ENCODE measurements at places on chromosomes 6 and 20.

DNA sequence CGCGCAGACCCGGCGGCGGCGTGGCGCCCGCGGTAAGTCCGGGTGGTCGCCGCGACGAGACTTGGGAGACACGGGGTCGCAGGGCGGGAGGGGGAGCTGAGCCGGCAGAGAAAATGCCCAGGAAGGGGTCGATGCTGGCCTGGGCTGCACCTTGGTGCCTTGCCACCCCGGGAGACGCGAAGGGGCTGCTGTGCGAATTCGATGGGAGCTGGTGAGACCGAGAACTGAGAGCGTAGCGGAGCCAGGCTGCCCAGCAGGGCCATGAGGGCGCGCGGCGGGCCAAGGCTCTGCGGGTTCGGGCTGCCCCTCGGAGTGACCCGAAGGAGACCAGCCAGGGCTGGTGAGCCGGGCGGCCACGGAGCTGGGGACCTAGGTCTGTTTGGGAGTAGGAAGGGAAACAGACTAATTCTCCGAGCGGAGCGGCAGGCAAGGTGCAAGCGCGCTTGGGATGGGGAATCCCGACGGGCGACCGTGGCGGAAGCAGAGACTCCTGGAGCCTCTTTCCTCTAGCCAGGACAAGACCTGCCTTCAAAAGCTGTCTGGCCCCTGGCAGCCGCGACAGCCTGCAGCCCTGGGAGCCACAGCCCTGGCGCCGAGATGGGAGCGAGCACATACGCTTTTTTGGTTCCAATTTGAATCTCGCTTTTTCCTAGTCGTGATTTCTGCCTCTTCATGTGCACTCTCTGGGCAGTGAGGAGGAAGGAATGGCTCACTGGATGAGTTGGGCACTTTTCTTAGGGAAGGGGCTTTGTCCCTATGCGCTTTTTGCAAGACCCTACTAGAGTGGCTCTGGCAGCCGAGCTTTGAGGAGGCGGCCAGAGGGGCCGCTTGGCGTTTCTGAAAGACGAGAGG is 691 bp downstream of the SYNDIG1 start:
- DNase-seq, result peak; percentile 48

- no peak for DNase-seq
These were observed 772.1 kb upstream of the MAP3K7 start for GRCh38 chr6:91358986-91359385.

GRCh38 chr20:44075191-44075949 is 111.6 kb downstream of the JPH2 start:
- DNase-seq, result no peak

DNA sequence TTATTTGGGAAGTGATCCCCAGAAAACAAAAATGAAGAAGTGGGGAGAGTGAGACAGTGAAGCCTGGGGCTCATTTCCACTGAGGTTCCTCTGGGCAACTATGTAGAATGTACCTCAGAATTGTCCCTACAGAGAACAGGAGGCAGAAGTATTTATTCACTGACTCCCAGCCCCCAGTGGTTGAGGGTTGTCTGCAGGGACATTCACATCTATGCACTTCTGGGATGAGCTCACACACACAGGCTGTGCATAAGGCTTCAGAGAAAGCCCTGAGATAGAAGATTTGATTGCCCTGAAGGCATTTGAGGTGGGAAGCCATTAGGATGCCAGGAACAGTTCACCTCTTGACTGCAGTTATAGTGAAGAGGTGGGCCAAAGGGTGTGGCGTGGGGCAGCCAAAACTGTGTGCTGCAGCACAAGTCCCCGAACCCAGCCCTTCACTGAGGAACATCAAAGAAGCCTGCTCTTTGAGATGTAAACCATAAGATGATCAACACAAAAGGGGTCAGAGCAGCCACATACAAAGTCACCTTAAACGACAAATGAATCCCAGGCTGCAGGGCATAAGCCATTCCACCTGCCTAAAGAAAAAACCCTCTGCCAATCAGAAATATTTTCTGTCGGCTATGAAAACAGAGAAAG is 853.8 kb upstream of the FLRT3 start:
- no peak for DNase-seq

- no peak for DNase-seq
These were observed 45.0 kb downstream of the ADNP start for GRCh38 chr20:50886184-50886790.

GRCh38 chr6:56687551-56687950 is 44.9 kb upstream of the DST start:
- DNase-seq, result no peak

DNA sequence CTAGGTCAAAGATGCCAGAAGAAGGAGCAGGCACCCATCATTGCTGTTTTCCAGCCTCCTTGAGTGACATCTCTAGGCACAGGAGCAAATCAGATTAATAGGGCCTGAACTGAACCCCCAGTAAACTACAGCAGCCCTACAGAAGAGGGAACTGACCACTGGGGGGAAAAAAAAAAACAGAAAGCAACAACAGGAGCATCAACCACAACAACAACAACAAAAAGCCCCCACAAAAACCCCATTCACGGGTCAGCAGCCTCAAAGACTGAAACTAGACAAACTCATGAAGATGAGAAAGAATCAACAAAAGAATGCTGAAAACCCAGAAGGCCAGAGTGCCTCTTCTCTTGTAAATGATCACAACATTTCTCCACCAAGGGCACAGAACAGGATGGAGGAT is 537.4 kb upstream of the BTBD3 start:
- DNase-seq, result no peak

DNA sequence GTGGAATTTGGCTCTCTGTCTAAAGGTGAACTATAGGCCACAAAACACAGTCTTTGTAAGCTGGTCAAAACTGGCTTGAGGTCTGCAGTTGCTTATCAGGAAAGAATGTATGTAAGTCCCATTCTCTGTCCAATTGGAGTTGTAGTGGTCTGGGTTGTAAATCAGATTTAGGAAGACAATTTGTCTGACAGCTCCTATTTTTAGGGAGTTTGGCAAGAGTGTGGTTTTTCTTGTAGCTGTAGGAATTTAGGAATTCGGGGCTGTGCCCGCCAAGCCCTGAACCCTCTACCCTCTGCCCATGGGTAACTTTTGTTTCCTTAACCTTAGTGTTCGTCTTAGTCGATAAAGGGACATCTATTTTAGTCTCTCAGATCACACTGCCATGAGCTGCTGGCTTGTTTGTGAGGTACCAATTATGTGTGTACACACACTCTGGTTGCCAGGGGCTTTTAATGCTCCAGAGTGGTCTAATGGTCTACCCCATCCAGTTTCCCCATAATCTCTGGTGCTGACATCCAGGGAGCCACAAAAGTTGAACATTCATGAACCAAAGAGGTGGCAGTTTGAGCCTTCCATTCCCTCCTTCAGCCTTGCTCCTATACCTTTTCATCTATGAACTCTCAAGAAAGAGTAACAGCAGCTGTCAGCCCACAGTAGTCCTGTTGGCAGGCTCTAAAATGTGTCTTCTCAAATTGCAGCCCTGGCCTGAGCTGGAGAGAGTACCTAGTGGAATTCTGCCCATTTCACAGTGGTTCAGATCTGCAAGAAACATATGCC is 93.0 kb downstream of the ANKRD6 start:
- no peak for DNase-seq

DNA sequence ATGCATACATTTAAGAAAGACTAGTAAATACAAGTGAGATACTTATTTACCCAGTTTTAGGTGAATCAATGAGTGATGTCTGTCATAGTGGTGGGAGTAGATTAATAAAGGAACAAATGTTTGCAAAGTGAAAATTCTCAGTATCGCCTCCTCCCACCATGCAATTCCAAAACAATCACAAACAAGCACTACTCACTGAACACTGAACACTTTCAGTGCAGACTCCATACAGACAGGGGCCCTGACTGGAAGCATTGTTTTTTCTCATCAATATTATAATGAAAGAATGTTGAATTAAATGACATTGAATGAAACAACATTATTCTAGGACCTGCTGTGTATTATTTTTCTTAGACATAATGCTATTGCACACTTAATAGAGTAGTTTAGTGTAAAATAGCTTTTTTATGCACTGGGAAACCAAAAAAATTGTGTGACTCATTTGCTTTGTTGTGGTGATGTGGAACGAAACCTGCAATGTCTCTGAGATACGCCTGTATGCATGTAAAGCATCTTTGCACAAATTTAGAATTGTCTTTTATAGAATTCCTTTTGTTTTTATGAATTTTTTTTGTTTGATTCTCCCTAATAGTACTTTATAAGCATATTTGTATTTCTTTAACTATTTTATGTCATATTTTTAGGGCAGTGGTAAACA is 317.5 kb downstream of the UTRN start:
- DNase-seq, result no peak

DNA sequence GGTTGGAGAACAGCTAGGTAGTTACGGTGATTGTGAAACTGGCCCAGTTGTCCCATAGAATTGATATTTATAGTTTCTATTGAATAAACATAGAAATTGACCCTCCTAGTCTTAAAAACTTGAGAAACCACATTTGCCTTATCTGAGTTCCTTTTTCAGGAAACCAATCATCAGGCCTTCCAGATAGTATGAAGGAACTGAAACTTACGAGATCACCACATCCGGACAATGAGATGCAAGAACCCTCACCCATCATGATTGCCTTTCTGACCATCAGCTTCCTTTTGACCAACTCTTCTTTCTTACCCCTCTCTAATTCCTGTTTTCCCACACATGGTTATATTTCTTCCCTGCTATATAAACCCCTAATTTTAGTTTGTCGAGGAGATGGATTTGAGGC is 21.8 kb downstream of the SLC35F1 start:
- no peak for DNase-seq

DNA sequence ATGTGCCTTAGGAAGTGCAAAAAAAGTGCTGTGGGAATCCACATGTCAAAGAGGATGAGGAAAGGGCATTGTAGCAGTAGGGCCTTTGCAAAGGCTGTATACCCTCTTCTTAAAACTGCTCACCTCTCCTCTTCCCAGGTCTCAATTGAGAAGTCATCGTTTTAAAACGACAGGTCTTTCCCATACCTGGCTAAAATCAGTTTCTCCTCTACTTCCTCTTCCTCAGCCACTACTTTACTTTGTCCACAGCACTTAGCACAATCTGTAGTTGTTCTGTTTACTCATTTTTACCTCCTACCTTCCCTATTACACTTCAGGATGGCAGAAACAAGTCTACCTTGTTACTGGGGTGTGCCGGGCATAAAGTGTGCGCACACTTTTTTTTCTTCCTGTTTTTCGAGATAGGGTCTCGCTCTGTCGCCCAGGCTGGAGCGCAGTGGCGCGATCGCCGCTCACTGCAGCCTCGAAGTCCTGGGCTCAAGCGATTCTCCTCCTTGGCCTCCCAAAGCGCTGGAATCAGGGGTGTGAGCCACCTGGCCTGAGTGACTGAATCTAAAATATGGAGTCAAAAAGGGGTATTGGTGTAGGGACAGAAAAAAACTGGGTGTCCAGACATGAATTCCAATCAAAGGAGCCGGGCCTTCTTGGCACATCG is 9.8 kb upstream of the ELOVL5 start:
- no peak for DNase-seq

DNA sequence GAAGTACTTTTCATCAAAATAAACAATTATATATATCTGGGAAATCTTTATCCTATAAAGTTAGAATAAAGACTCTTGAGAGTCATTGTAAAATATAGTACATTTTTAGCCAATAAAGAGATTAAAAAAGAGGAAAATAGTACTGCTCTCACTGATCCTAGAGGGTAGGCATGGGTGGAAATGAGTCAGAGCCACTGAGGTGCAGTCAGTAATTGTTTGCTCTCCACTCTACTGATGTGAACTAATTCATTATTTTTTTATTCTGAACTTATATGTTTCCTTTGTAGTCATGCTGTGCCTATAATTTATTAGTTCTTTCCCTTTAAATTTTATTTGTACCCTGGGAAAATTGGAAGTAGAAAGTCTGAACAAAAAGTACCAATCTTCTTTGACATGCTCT is 1359.4 kb upstream of the GJE1 start:
- DNase-seq, result no peak

GRCh38 chr20:10306440-10307358 is 88.1 kb downstream of the SNAP25 start:
- DNase-seq, result no peak

GRCh38 chr6:225121-225721 is 67.1 kb upstream of the DUSP22 start:
- DNase-seq, result no peak

DNA sequence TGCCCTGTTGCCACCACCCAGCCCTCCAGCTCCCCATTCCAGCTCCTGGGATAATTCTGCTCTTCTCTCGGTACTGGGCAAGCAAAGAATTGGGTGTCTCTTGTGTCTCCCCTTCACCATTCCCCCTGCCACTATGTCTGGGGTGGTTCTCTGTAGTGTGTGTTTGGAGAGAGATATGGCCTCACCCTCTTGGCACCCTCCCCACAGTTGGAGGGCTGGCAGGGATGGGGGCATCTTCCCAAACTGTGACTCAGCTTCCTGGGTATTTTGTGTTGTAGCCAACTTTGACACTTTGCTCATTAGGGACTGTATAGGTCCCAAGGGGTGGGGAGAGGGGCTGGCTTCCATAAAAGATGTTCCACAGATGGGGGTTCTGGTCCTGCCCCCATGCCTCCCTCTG is 1.7 kb downstream of the TNXB start:
- DNase-seq, result no peak

GRCh38 chr6:162200945-162201690 is 526.4 kb downstream of the PRKN start:
- DNase-seq, result no peak

GRCh38 chr6:135118134-135118730 is 62.9 kb upstream of the MYB start:
- no peak for DNase-seq

GRCh38 chr6:15501826-15502445 is 160.9 kb downstream of the DTNBP1 start:
- DNase-seq, result no peak

DNA sequence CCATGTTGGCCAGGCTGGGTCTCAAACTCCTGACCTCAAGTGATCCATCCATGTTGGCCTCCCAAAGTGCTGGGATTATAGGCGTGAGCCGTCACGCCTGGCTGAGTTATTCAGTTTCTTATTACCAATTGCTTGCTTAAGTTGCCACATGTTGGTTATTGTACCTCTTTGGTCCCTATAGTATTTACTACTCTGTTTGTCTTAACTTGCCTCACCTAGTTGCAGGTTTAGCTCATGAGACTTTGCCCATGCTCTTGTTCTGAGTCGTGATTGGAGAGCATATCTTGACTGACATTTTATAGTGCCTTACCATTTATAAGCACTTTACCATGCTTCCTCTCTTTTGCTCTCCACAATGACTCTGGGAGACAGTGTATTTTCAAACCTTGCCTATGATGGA is 134.2 kb upstream of the HDGFL1 start:
- DNase-seq, result no peak

GRCh38 chr20:53826597-53827291 is 233.1 kb upstream of the ZNF217 start:
- no peak for DNase-seq

GRCh38 chr6:87697581-87698546 is 4.2 kb downstream of the AKIRIN2 start:
- DNase-seq, result no peak

GRCh38 chr6:10460096-10460495 is 45.2 kb upstream of the TFAP2A start:
- DNase-seq, result no peak

- no peak for DNase-seq
These were observed 356.0 kb downstream of the BMP2 start for GRCh38 chr20:7123457-7123856.

DNA sequence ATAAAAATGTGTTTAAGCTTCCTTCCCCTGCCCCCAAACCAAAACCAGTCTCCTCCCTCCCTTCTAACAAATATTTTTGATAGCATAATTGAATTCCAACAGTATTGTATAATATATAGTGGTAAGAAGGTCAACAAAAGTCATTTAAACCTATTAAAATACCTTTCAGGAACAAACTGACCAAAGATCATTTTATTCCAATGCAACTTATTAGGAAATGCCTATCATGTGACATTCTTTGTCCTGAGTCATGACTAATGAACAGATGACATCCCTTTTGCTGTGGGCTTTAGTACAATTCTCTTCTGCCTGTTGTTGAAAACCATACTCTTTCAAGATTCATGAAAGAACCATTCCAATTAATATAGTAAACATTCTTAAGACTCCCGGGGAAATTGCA is 51.5 kb upstream of the TRAF3IP2 start:
- no peak for DNase-seq

Measured in nephron progenitor cell (in vitro differentiated cells).